ENCODE measurements at places on chromosomes 6 and 20. TPM values are rescaled to one million over a fixed set of nuclear protein-coding genes. Genes with fewer than 3 reads are reported as not detected.

Gene TREM2
- total RNA-seq: 26.7 TPM

Gene FANCE
- 2.6 TPM for total RNA-seq

GRCh38 chr6:146544616-146545182 is 1.1 kb downstream of the RAB32 start:
- DNase-seq: no peak

GRCh38 chr6:145178391-145178790 is 556.9 kb downstream of the EPM2A start:
- DNase-seq: no peak

DNA sequence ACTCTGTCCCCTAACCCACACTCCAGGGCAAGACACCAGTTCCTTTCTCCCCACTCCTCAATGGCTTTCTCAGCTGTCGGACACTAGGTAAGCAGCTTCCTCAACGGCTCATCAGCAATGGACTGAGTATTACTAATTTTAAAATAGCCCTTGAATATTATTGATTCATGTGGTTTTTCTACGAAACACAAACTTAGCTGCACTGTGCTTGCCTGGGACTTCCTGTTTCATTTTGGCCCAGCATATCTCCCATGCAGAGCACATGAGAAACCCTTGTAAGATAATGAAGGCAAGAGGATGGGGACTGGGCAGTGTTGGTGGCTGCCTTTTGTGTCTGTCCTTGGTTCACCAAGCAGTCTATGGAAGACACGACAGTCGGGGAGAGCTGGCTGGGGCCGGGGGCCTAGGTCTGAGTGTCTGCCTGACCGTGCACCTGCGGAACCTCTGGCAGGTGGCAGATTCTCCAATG is 48.9 kb downstream of the RNASET2 start:
- no peak for DNase-seq

DNA sequence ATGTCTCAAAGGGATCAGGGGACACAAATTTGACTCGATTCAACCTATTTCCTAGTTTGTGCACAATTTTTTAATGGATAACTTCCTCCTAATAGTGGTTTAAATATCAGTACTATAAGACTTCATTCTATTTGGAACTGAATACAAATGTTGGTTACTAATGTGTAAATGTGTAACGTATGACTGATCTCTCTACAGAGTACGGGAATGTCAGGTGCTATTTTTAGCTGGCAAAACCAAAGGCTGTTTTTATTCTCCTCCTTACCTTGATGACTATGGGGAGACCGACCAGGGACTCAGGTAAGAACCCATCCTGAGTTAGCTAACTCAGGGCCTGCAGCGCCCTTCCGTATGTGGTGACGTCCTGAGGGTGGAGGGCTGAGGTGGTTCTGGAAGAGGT is 33.0 kb downstream of the PRPH2 start:
- DNase-seq: no peak

GRCh38 chr6:7467007-7467897 is 74.2 kb upstream of the DSP start:
- no peak for DNase-seq

Measured in mucosa of gallbladder (tissue), 1 donor.